ENCODE measurements at places on chromosomes 3 and 15.

DNA sequence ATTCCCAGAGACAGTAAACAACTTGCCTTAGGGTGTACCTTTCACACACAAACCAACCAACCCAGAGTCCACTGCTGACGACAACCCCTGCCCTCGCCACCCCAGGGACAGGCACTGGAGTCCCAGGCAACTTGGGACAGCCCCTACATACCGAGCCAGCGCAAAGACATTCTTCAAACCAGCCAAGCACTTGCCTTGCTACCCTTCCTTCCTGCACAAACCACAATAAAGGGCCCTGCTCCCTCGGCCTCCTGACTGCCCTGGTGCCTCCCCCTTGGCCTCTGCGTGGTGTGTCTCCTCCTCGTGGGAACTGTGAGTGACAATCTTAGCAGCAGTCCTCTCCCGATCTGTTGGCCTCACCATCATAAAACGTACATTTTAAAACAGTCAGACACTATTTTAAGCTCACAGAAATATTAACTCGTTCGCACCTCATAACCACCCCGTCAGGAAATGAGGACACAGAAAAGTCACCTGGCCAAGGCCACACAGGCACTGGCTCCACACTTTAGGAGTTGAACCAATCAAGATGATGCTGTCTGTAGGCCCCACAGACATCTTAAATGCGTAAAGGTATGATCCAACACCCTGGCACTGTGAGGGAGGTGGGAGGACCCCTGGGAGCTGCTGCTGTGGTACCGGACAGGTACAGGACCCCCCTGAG, 113.8 kb downstream of the ADCY5 start:
- no peak for DNase-seq

DNA sequence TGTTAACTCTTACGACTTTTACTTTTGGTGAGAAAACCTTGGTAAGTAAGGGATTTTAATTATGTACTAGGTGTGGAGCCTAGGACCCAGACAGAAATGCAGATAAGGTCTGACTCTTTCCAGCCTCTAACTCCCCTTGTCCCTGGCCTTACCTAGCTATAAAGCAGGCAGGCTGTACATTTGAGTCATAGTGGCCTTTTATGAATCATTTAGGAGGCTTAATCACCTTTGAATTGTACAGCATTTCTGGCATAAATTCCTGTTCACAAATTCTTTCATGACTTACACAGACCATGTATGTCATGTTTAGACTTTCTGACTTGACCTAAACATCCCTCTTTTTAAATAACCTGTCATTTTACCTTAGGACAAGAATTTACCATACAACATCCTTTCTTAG, 47.4 kb downstream of the CHCHD4 start:
- DNase-seq = no peak

DNA sequence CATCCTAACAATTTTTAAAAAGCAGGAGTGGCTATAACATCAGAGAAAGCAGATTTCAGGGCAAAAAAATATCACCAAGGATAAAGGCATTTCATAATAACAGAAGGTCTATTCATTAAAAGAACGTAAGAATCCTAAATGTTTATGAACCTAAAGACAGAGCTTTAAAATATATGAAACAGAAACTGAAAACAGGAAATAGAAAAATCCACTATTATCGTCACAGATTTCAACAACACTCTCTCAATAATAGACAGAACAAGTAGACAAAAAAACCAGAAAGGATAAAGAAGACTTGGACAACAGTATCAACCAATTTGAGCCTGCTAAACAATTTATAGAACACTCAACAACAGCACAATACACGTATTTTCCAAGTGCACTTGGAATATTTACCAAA, 71.4 kb downstream of the FBXL22 start:
- DNase-seq = no peak

DNA sequence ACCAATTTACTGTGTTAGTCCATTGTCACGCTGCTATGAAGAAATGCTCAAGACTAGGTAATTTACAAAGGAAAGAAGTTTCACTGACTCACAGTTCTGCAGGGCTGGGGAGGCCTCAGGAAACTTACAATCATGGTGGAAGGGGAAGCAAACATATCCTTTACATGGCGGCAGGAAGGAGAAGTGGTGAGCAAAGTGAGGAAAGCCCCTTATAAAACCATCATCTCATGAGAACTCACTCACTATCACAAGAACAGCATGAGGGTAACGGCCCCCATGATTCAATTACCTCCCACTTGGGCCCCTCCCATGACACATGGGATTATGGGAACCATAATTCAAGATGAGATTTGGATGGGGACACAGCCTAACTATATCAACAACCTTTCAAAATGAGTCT, 20.2 kb downstream of the USF3 start:
- DNase-seq = no peak

DNA sequence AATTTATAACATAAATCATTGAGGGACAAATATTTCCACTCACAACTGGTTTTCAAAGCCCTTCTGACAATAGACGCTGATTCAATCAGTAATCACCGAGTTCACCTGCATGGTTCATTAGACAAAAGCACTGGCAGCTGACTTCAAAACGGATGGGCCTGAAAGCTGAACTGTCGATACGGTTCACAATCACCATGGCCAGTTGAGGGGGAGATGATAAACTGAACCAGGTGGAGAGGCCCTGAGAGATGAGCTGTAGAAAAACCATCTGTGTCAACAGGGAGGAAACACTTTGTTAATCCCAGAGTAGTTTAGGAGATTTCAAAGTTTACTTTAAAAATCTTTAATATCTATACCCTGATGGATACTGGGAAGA, 75.0 kb downstream of the PEX5L start:
- peak; percentile 97 for DNase-seq

Data from NCI-H1105 treated with DMSO at 0.1 percent for 48 hours (cell line).